ENCODE measurements at places on chromosomes 6 and 20. TPM values are rescaled to one million over a fixed set of nuclear protein-coding genes. Genes with fewer than 3 reads are reported as not detected.

DNA sequence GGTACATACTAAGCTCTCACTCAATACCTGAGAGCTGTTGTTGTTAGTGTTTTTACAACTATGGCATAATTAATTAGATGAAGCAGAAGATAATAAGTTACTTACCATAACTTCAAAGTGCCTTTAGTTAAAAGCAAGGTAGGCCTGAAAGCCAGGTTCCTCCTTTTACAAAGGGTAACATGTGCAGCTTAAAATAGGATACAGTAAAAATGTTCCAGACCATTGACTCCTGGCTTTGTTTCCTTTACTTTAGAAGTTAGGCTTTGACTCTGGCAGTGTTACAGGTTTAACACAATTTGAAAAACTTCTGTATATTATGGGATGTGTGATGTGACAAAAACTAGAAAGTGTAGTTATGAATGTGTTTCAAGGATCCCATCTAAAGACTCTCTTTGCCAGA, 522.5 kb downstream of the EPM2A start:
- no peak for DNase-seq

DNA sequence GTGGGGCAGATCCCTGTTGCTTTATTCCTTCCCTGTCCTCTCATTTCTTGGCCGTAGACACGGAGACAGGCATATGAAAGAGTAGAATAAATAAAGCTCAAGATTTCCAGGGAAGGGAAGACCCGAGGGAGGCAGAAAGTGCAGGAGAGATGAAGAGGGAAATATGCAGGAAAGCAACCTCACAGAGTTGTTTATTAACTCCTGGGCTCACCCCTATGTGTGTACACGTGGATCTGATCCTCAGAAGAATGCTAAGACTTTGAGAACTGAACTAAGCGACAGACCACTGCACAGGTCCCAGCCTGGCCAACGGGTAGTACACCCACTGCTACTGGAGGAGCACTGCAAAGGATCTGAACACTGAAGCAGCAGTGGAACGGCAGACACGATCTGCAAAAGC, 156.2 kb downstream of the KIF16B start:
- no peak for DNase-seq

- DNase-seq: no peak
These were observed 427.3 kb upstream of the CITED2 start for GRCh38 chr6:139801571-139802321.

DNA sequence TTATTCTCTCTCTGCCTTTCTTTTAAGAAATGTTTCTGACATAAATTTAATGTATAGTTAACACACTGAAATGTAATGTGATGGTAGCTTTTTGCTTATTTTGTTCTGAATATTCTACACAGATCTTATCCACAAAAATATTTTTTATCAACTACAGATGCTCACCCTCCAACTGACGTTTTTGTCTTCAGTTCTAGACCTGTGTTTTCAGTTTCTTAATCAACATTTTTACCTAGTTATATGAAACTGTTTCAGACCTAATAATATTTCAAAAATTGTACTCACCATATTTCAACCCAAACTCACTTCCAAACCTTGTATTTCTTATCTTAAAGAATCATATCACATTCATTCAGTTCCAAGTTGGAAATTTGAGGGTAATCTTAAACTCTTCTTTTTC, 452.8 kb downstream of the RFPL4B start:
- DNase-seq: no peak

DNA sequence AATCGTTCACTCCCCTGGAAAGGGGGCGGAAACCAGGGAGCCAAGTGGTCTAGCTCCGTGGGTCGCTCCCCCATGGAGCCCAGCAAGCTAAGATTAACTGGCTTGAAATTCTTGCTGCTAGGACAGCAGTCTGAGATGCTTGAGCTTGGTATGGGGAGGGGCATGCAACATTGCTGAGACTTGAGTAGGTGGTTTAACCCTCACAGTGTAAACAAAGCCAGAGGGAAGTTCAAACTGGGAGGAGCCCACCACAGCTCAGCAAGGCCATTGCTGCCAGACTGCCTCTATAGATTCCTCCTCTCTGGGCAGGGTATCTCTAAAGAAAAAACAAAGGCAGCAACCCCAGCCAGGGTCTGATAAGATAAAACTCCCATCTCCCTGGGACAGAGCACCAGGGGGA, 43.2 kb downstream of the COL21A1 start:
- no peak for DNase-seq

RAET1G gene
- not detected for total RNA-seq

SRMS gene
- not detected for total RNA-seq

PDYN gene
- total RNA-seq: not detected

FRK gene
- 2.3 TPM for total RNA-seq

NRN1 gene
- total RNA-seq: 12.4 TPM

ME1 gene
- 3.1 TPM for total RNA-seq
